ENCODE measurements at places on chromosomes 5 and 9. TPM values are rescaled to one million over a fixed set of nuclear protein-coding genes. Genes with fewer than 3 reads are reported as not detected.

SLC6A19 gene
- total RNA-seq: not detected

CDH12 gene
- 0.16 TPM for total RNA-seq

AK8 gene
- total RNA-seq: 0.85 TPM

SEMA4D gene
- 0.12 TPM for total RNA-seq

ANKRA2 gene
- 13.8 TPM for total RNA-seq

PLAC8L1 gene
- total RNA-seq: not detected

PLCXD3 gene
- total RNA-seq: 0.12 TPM

SCGB3A2 gene
- total RNA-seq: not detected

ANKDD1B gene
- 0.12 TPM for total RNA-seq

GALNT12 gene
- total RNA-seq: 0.61 TPM

PCDHGA7 gene
- total RNA-seq: 7.2 TPM

SHISAL2B gene
- not detected for total RNA-seq

CRB2 gene
- total RNA-seq: under 0.01 TPM

S100Z gene
- total RNA-seq: not detected

TOR2A gene
- total RNA-seq: 3.8 TPM

PDCD1LG2 gene
- total RNA-seq: 20.1 TPM

HAVCR2 gene
- total RNA-seq: 0.16 TPM

RMI1 gene
- total RNA-seq: 7.8 TPM

Measured in hair follicle dermal papilla cell (primary cell).